ENCODE measurements at places on chromosomes 7 and 10.

- DNase-seq: peak; percentile 95
Measured at GRCh38 chr7:141654551-141654950, 47.4 kb downstream of the DENND11 start.

- no peak for DNase-seq
Measured at GRCh38 chr7:93715234-93715633, 140.7 kb upstream of the CALCR start.

DNA sequence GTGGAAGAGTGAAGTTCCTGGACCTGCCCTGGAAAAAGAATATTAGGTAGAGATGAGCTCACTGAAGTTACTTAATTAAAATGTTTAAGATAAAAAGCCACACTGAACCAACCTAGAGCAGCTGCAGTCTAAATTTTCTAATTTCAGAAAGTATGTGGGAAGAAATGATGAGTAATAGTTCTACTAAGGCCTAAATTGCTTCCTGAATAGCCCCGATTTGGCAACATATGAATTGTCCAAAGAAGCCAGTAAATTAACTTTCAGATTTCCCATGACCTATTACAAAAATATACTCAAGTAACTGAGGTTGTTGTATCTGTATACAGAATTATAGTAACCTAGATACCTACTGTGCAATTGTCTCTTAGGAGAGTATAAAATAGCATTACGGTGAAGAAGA lies 312.6 kb downstream of the IPMK start:
- no peak for DNase-seq

- no peak for DNase-seq
Measured at GRCh38 chr10:62648921-62649320, 155.6 kb upstream of the ADO start.

GRCh38 chr10:10515479-10516204 lies 502.0 kb upstream of the CELF2 start:
- no peak for DNase-seq

GRCh38 chr10:130486906-130487305 lies 350.7 kb downstream of the GLRX3 start:
- DNase-seq: no peak

DNA sequence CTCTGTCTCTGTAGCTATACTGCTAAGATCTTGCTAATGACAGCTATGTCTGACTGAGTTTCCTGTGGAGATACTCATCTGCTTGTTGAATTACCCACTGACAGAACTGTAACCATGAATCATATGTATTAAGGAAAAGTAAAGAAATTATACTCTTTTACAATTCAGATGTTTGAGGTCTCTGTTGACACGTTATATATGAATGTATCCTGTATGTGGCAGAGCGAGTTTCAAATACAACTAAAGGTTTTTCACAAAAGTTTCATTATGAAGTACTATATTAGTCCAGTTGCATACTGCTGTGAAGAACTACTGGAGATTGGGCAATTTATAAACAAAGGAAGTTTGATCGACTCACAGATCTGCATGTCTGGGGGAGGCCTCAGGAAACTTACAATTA lies 232.5 kb downstream of the CDK14 start:
- DNase-seq: no peak

DNA sequence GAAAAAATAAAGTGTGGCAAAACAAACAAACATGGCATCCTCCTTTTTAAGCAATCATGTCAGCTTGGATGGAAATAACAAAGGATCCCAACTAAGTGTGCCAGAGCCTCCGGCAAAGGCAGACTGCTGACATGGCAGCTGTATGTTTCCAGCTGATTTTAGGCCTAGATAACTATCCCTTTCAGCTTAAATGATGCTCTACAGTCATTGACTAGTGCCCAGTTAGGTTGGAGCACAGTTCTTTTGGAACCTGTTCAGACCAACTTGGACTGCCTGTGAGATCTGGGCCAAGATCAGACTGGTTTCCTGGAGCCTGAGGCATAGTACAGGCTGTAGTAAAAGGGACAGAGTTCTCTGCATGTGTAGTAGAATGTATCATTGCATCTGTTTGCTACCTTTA lies 128.7 kb downstream of the DYNC1I1 start:
- DNase-seq: peak; percentile 20

- no peak for DNase-seq
Measured at GRCh38 chr10:13684806-13685482, 98.2 kb downstream of the PRPF18 start.

- DNase-seq: peak; percentile 35
Measured at GRCh38 chr7:24981171-24981951, 1.4 kb upstream of the OSBPL3 start.

Data from NCI-H1417 (cell line).